Fibroblast of skin of abdomen (primary cell): ENCODE measurements at places on chromosomes 4 and X.

GRCh38 chrX:5810636-5811035, 418.0 kb downstream of the NLGN4X start:
- DNase-seq: no peak

DNA sequence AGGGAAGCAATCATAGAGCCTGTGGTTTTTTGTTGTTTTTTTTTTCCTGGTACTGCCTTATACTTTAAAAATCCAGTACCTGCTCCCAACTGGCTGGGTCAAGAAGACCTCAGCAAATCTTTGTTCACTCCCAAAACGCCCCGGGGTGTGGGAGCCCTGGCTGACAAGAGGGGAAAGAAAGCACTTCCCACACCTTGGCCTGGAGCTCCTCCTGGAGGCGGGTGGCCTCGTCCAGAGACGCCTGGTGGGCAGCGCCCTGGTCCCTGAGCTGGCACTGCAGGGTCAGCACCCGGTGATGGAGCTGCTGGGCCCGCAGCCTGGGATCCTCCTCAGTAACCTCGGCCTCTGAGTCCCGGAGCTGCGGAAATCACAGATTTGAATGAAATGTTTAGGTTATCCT, 38.2 kb downstream of the C4orf50 start:
- DNase-seq: no peak

GRCh38 chr4:156870131-156870530, 101.5 kb downstream of the PDGFC start:
- DNase-seq: peak; percentile 52

DNA sequence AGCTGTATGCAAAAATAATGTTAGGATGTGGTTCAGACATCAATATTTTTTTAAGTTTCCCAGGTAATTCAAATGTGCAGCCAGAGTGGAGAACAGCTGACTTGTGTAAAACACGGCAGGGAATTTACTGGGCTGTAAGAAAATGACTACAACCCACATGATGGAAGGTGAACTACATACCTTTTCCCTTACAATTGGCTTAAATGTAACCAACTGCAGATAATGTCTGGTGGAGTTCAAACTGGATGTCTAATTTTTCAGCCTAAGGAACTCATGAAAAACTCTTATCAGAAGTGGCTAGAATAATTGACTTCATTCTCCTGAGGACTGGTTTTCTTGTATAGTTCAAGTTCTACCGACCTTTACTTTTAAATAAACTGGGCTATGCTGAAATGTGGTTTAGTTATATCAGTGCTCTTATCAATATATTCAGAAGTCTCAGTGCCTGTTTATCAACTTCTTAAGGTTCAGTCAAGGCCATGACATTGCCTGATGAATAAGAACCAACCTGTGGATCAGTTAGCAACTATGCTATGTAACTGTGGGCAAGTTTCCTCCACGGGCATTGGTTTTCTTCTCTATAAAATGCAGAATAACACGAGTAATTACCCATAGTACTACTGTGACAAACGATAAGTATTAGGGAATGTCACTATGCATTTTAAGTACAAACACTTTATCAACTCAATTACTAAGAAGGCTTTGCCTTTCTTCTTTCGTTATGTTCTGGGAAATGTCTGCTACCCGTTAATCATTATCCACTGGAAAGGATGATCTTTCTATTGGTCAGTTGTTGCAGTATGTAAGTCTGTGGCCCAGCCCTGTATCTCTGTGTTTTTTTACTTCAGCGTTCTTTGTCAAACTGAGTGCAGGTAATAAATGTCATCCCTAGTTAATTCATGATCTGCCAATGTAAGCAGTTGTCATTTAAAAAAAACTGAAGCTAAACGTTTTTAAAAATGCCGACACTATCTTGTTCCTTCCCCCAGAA, 181.6 kb downstream of the PCDH7 start:
- no peak for DNase-seq

DNA sequence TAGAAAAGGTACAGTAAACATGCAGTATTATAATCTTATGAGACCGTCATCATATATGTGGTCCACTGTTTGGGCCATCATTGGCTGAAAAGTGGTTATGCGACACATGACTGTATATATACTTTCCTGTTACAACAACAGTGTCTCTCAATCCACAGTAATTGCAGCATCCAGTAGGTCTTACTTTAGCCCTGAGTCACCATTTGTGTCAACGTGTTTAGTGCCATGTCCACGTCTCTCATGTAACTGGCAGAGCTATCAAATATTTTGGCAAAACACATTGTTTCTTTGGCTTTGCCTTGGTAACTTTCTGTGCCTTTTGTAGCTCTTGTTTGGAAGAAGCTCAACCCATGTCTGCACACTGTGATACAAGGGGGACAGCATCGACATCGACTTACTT, 73.8 kb downstream of the CD38 start:
- DNase-seq: no peak
